ENCODE measurements at places on chromosomes 1 and 21.

- DNase-seq, result no peak
Measured at GRCh38 chr1:205811660-205812059, 1.3 kb downstream of the SLC41A1 start.

GRCh38 chr1:178143730-178144690, 50.1 kb downstream of the RASAL2 start:
- DNase-seq, result peak; percentile 11

DNA sequence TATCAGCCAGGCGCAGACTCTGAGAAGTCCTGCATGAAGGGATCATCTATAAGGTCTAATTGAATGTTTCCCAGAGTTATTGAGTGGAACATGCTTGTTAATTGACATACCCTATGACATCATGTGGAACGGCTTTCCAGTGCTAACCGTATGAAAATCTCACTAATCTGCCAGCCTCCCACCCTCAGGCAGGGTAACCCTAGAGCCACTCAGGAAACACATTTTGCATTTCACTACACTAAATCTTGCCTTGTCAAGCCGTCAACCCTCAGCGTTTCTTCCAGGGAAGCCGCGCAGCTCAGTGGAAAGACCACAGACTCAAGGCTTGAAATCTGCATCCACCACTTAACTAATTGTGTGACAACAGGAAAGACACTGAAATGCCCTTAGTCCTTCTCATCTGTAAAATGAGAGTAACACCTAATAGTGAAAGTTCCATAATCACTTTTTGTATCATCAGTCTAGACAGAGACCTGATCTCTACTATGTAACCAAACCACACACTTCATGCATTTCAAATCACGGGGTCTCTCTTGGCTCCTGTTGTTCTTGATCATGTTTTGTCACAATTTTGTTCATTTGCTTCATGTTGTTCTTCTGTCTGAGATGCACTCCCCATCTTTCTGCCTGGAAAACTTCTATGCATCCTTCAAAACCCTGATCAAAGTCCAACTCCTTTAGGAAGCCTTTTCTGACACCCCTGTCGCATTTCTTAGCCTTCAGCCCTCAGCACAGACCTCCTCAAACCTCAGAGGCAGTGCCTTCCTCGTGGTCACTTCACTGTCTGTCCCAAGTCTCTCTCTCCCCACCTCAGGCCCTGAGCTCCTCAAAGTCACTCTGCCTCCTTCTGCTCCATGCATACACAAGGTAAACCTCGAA, 246.5 kb downstream of the TOMM20 start:
- no peak for DNase-seq

- no peak for DNase-seq
Measured at GRCh38 chr1:168905633-168906032, 176.6 kb upstream of the DPT start.

DNA sequence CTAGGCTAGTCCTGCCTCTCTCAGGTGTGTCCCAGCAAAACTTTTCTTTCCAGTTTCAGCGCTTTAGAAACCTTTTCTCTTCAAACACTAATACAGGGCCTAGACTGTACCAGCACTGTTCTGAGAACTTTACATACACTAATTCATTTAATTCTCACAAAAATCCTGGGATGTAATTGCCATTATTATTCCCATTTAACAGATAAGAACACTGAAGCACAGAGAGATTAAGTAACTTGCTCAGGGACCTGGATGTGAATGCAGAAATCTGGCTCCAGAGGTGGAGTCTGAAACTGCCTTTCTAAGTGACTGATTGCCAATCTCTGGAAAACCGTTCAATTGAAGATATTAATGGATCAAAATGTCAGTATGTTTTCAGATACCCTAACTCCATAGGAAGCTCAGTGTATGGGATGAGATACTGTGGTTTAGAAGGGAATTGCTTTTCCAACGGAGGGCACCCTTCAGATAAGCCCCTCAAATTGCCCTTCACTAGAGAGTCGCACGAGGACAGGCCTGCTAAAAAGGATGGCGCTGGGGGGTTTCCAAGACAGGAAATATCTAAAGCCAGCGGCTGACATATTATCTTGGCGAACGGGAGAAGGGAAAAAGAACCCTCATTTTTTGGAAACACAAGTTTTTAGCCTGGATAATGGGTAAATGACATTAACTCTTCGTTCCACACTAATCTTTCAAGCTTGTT, 698 bp upstream of the UCK2 start:
- no peak for DNase-seq
